ENCODE measurements at places on chromosomes 12 and 14. TPM values are rescaled to one million over a fixed set of nuclear protein-coding genes. Genes with fewer than 3 reads are reported as not detected.

The CAND1 gene
- 121 TPM for polyA plus RNA-seq

The PTPRB gene
- 0.65 TPM for polyA plus RNA-seq

The ST8SIA1 gene
- 0.46 TPM for polyA plus RNA-seq

The OR6J1 gene
- polyA plus RNA-seq = not detected

The LHX5 gene
- polyA plus RNA-seq = 0.10 TPM

The CCDC59 gene
- 8.5 TPM for polyA plus RNA-seq

The CLEC4D gene
- not detected for polyA plus RNA-seq

The MYF5 gene
- polyA plus RNA-seq = not detected

The TBC1D30 gene
- polyA plus RNA-seq = 0.41 TPM

The CFAP251 gene
- 74.2 TPM for polyA plus RNA-seq

The TCL1A gene
- polyA plus RNA-seq = not detected

The WNT5B gene
- polyA plus RNA-seq = 11.9 TPM

The KIF21A gene
- polyA plus RNA-seq = 27.5 TPM

The MGP gene
- polyA plus RNA-seq = 0.24 TPM

The BICDL1 gene
- polyA plus RNA-seq = 8.0 TPM

The SDR9C7 gene
- polyA plus RNA-seq = 2.4 TPM

The HSPB8 gene
- 3.0 TPM for polyA plus RNA-seq

The CNPY2 gene
- 160 TPM for polyA plus RNA-seq

The BDKRB2 gene
- polyA plus RNA-seq = 13.2 TPM

The EML5 gene
- 0.60 TPM for polyA plus RNA-seq

The PTGDR gene
- polyA plus RNA-seq = not detected

The LRRC43 gene
- 0.33 TPM for polyA plus RNA-seq

The DAD1 gene
- 369 TPM for polyA plus RNA-seq

The CMA1 gene
- polyA plus RNA-seq = not detected

The KRT3 gene
- 0.36 TPM for polyA plus RNA-seq

The SMIM41 gene
- not detected for polyA plus RNA-seq

The LMNTD1 gene
- polyA plus RNA-seq = 0.42 TPM

The CLEC2B gene
- polyA plus RNA-seq = 20.9 TPM

The TMEM106C gene
- 134 TPM for polyA plus RNA-seq

The SMARCD1 gene
- polyA plus RNA-seq = 91.5 TPM

The PCED1B gene
- 3.7 TPM for polyA plus RNA-seq

The LAG3 gene
- 0.09 TPM for polyA plus RNA-seq

The SERPINA4 gene
- polyA plus RNA-seq = not detected

The DDX24 gene
- 179 TPM for polyA plus RNA-seq

The SLC2A14 gene
- 0.51 TPM for polyA plus RNA-seq

The AJUBA gene
- 128 TPM for polyA plus RNA-seq

The PGAM5 gene
- 39.1 TPM for polyA plus RNA-seq

The IFI27 gene
- 2,783 TPM for polyA plus RNA-seq

The LIN7A gene
- not detected for polyA plus RNA-seq

The C14orf180 gene
- not detected for polyA plus RNA-seq

The CARMIL3 gene
- 0.76 TPM for polyA plus RNA-seq

The AKAP6 gene
- 1.3 TPM for polyA plus RNA-seq

The KRT71 gene
- polyA plus RNA-seq = not detected

The P2RX7 gene
- polyA plus RNA-seq = 0.21 TPM

Data from keratinocyte (primary cell).